ENCODE measurements at places on chromosomes 3 and 15.

- no peak for DNase-seq
Measured at GRCh38 chr15:36798794-36799193, 219.4 kb downstream of the CDIN1 start.

- no peak for DNase-seq
Measured at GRCh38 chr3:185330644-185331043, 32.3 kb upstream of the MAP3K13 start.

GRCh38 chr3:72227486-72228070 is 442.6 kb upstream of the PROK2 start:
- no peak for DNase-seq

DNA sequence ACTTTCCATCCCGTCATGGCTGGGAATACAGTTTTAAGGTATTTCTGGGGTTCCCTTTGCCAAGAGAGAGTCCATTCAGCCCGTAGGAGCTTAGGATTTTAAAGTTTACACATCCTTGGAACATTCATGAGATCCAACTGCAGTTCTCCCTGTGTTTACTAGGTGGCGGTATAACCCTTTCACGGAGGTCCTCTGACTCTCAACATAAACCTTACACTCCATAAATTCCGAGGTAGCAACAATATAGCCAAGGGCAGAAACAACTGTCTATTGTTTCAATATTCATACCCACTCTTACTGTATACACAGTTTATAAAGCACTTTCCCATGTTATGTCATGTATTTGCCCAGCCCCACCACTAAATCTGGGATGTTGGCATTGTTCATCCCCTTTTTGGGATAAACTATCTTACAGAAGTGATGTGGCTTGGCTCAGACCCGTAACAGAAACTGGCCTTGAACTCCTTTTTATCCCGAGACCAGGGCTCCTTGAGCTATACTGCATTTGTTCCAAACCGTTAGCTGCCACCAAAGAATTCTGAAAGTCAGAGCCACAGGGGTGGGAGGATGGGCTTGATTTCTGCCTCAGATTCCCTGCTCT is 69.2 kb upstream of the COL6A5 start:
- no peak for DNase-seq

GRCh38 chr3:139020036-139020867 is 474 bp downstream of the PRR23B start:
- DNase-seq = no peak

DNA sequence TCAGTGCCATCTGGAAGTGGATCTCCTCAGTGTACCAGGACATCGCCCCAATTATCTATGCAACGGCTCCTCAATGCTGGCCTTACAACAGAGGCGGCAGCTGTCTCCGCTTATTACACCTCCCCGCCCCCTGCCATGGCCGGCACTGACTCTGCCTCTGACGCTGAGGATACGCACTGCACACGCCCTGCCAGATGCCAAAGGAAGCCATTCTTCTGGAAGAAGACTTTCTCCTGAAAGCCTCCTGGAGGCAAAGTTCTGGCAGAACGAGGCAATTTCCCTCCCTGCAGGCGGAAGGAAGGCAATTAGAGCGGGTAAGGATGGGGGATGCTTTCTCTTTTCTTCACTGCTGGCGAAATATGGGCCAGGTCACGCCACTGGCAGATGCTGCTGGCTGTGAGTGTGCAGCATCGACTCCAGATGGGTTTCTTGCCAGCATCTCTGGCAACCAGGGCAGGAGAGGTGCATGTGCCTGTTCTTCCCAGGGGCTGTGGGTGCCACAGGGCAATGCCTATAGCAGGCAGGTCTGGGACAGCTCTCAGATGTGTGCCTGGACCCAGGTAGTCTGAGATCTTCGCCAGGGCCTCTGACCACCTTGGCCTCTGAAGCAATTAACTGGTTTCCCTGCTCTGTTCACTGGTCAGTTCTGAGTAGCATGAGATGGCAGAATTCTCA is 62.2 kb upstream of the MRPS22 start:
- DNase-seq = no peak

DNA sequence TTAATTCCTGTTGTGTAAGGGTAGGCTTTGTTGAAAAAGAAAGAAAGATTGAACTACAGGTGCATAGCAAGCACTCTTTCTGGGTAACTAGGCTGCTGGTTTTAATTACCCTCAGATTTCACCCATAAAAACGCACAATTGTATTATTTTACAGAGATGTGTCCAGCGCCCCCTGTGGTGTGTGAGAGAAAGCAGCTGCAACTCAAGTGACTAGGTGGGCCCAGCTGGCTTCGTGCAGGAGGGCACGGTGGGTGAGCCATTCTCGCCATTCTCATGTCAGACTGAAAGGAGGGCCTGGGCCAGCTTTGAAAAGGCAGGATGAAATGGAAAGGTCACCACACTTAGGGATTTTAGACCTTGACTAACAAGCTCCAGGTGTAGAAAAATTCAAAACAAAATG is 122.6 kb downstream of the LRIG1 start:
- peak; percentile 64 for DNase-seq

- DNase-seq = no peak
Measured at GRCh38 chr15:41022487-41023090, 69.3 kb downstream of the CHAC1 start.

DNA sequence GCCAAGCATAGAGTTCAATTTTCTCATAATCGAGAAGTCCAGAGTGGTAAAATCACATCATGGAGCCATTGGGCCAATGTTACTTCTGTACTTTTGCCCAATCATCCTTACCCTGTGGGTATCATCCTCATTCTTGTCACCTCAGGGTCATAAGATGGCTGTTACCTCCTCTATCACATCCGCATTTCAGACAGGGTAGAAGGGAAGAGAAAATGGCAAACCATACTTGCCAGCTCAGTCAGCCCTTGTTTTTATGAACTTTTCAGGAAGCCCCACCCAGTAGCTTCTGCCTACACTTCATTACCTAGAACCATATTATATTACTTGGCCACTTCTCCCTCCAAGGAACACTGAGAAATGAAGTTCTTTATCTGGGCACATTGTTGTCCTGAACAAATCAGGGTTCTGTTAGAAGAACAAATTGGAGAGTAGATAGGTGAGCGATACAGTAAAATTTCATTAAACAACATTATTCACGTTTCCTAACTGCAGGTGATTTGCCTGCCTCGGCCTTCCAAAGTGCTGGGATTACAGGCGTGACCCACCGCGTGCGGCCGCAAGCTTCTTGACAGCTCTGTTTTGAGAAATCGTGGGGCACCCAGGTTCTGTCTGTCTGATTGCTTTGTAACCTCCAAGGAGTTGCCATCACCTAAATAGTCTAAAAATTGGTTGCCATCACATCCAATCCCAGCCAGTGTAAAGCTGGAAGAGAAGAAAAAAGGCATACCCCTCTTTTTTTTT is 34.5 kb upstream of the RPN1 start:
- DNase-seq = no peak

DNA sequence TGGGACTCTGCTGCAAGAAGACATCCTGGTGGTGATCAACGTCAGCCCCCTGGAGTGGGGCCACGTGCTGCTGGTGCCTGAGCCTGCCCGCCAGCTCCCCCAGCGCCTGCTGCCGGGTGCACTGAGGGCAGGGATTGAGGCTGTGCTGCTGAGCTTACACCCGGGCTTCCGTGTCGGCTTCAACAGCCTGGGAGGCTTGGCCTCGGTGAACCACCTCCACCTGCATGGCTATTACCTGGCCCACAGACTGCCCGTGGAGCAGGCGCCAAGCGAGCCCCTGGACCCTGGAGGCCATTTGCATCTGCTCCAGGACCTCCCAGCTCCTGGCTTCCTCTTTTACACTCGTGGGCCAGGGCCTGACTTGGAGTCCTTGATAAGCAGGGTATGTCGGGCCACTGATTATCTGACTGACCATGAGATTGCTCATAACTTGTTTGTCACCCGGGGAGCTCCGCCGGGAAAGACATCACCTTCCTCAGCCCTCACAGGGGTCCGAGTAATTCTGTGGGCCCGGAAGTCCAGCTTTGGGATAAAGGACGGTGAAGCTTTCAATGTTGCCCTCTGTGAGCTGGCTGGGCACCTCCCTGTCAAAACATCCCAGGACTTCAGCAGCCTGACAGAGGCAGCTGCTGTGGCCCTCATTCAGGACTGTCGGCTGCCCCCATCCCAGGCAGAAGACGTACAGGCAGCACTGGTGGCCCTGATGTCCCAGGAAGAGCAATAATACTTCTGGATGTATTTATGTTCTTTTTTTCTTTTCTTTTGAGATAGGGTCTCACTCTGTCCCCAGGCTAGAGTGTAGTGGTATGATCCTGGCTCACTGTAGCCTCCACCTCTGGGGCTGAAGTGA is 7.6 kb downstream of the GDPGP1 start:
- no peak for DNase-seq

GRCh38 chr15:84772031-84772430 is 23.6 kb downstream of the ZNF592 start:
- peak; percentile 8 for DNase-seq

DNA sequence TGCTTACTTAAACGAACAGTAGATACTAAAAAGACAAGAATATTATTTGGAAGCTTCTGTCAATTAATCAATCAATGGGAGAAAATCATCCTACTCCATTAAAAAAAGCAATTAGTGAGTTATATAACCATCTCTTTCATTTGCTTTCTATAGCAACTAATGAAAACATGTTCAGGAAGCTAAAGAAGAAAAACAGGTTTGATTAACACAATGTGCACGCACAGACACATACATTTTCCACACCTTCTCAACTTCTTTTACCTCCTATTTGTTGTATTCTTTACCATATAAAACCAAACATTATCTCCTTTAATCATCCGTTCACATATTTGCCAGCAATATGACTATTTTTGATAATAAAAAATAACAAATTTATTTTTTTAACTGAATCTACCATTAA is 111.3 kb downstream of the GBE1 start:
- no peak for DNase-seq

GRCh38 chr3:143718463-143718862 is 129.8 kb downstream of the SLC9A9 start:
- no peak for DNase-seq

GRCh38 chr3:72127844-72128243 is 342.9 kb upstream of the PROK2 start:
- DNase-seq = no peak

DNA sequence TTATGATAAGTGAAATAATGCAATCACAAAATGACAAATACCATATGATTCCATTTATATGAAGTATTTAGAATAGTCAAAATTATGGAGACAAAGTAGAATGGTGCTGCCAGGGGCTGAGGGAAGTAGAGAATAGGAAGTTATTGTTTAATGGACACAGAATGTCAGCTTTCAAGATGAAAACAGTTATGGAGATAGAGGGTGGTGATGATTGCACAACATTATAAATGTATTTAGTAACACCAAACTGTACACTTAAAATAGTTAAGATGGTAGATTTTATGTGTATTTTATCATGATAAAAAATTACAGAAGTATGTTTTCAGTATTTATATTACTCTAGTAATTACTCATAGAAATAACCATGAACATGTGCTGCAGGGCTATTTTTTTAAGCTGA is 100.8 kb upstream of the AZI2 start:
- DNase-seq = no peak

- DNase-seq = no peak
Measured at GRCh38 chr15:54820811-54821210, 375.9 kb downstream of the RSL24D1 start.

DNA sequence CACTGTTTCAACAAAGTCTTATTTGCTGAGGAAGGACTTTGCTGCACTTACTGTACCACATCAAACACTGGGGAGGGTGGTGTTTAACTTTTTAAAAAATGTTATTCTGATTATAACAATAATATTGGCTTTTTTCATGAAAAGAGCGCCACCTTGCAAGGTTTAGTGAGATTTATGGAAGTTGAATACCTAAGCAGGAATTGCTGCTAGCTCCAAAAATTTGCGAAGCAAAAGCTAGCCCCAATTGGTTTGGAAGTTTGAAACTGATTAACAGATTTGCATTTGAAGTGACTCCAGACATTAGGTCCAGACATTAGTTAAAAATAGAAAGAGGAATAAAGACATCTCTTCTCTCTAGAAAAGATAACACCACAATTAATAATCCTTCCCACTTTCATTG is 6.7 kb downstream of the ZIC1 start:
- no peak for DNase-seq

GRCh38 chr3:22555753-22556435 is 647.2 kb upstream of the UBE2E2 start:
- no peak for DNase-seq

DNA sequence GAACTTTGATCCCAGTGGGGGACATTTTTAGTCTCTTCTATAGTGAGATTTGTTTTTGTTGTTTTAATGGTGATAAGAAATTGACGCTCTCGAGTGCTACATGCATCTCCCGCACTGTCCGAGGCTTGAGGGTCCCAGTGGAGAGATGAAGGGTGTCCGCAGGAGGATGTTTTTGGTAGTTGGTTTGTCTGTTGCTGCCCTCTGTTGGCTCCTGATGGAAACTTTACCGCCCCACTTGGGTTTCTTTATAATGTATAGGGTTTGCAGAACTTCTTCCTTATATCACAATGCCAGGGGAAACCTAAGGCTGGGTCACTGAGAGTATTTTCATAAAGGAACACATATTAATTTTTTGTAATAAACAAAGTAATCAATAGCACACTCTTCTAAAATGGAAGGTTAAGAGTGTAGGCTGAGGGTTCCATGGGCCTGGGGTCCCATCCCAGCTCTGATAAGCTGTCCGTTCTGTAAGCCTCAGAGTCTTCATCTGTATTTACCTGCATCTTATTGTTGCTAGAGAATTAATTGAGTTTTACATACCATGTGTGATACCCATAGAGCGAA is 185.3 kb upstream of the FEZF2 start:
- no peak for DNase-seq

DNA sequence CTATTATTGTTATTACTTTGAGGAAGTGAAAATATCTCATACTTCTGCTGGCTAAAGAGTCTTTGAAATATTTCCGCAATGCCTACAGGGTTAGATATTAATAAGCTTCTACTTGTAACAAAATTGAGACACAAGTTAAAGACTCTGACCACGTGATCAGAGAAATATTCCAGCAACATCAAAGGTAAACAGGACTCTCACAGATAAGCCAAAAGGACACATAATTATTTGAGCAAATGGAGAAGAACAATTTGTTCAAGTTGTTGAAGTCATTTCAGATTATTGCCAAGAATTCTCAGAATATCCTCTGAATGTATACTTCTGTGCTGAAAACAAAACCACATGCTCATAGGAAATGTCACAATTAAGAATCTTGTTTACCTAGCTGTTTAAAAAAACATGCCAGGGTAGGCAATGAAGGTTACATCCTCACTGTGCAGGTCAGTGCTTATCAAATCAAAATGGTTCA is 225.8 kb upstream of the ALCAM start:
- DNase-seq = no peak

DNA sequence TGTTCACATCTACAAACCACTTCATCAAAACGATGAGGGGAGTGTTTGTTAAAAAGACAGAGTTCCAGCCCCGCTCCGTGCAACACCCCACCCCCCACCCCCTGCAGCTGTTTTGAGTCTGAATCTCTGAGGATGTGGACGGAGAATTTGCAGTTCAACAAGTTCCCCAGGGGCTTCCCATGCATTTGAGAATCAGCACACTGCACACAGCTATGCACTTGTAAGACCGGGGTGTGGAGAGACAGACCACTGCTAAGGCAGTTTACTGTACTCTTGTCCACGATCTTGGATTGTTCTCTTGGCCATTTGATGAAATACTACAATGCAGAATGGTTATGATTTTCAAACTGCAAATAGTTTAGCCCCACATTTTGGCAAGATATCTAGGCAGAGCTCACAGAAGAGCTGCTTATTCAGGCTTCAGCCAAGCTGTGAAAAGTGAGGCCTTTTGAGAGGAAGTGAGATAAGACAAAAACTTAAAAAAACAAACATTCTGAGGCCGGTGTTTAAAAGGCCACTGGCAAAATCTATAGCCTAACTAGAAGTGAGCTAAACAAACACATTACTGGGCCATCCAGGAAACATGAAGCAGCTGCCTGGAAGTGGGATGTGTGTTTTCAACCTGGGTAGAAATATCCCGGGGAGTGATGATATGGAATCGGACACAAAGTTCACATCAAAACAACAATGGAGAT is 308.2 kb upstream of the ADAMTS9 start:
- no peak for DNase-seq

GRCh38 chr3:130462089-130462488 is 54.9 kb upstream of the COL6A6 start:
- DNase-seq = no peak

Data from activated CD8-positive, alpha-beta memory T cell treated with anti-CD3 and anti-CD28 coated beads, Interleukin-2, amount 50 U/mL, for 48 hours (primary cell).